ENCODE measurements at places on chromosomes 4 and X.

- DNase-seq: no peak
Observed at GRCh38 chrX:153744210-153745066, 19.6 kb upstream of the PLXNB3 start.

GRCh38 chrX:47272013-47272408 is 39.2 kb downstream of the USP11 start:
- no peak for DNase-seq

- no peak for DNase-seq
Observed at GRCh38 chr4:185875316-185875907, 63.4 kb upstream of the SORBS2 start.

GRCh38 chr4:56748271-56748670 is 67.2 kb upstream of the HOPX start:
- no peak for DNase-seq

DNA sequence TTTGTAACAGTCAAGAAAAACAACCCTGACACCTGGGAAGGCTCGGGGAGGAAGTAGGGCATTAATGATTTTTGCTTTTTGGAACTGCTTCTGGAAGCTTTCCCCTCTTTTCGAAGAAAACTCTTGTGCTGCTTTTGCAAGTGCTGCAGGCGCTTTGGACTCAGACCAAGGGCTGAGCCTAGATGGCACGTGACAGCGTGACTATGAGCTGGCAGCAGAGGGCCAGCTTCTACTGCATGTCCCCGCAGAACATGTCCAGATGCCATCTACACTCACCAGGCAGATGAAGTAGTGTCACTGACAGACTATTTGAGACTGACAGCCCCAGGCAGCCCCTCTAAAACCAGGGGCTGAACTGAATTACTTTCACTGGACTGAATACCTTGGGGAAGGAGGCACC is 6.2 kb downstream of the NR0B1 start:
- no peak for DNase-seq

DNA sequence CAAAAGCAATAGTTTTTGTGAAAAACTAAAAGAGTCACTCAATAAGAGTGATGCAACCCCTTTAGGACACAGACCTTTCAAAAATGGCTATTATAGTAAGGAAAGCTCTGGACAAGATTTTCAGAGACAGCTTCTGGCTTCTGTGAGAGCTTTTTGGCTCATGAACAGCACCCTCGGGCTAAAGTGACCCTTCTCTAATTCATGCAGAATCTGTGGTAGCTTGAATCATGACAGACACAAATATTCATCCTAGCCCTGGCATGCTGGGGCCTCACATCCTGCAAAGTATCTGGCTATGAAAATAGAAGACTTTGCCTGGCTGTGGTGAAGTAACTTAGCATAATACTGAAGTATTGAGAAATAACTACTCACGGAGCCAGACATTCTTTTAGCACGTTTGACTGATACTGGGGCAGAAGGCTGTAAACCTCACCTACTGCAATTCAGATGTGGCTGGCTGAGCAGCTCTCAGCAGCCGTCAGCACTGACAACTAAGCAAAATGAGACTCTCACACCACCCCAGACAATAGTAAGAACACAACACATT is 327.3 kb downstream of the MAPK10 start:
- no peak for DNase-seq

GRCh38 chrX:67543818-67544217 is at the start of gene AR:
AR (plus strand) TSS chrX:67544021; CDS start chrX:67545147, 1,126 bp downstream.
- no peak for DNase-seq

DNA sequence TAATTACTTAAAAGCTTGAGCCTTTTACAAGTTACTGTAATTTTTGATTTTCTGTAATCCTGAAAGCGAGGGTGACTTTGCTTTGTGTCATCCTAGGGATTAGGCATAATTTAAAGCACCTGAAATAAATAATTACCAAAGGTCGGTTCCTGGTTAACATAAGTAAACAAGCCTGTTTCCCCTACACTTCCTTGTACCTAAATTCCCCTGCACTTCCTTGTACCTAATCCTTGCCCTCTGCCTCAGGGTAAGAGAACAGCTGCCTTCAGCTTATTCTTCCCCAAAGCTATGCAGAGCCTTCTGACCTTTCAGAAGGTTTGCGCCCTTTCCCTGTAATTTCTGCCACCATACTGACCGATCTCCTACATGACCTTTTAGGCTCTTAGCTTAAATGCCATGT is 166.1 kb upstream of the PDE5A start:
- no peak for DNase-seq

- DNase-seq: no peak
Observed at GRCh38 chr4:124414276-124415040, 298.1 kb downstream of the ANKRD50 start.

- DNase-seq: no peak
Observed at GRCh38 chr4:146407669-146408084, 114.1 kb downstream of the SLC10A7 start.

DNA sequence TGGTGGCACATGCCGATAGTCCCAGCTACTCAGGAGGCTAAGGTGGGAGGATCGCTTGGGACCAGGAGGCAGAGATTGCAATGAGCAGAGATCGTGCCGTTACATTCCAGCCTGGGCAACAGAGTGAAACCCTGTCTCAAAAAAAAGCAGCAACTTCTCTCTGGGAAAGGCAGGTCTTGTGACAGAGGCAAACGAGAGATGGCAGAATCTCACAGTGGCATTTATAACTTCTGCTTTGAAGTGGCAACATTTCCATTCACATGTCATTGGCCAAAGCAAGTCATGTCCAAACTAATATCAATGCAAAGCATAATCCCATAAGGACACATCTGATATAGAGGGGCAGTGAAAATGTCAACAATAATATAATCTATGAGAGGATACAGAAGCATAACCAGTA is 79.8 kb downstream of the PPEF2 start:
- DNase-seq: no peak

DNA sequence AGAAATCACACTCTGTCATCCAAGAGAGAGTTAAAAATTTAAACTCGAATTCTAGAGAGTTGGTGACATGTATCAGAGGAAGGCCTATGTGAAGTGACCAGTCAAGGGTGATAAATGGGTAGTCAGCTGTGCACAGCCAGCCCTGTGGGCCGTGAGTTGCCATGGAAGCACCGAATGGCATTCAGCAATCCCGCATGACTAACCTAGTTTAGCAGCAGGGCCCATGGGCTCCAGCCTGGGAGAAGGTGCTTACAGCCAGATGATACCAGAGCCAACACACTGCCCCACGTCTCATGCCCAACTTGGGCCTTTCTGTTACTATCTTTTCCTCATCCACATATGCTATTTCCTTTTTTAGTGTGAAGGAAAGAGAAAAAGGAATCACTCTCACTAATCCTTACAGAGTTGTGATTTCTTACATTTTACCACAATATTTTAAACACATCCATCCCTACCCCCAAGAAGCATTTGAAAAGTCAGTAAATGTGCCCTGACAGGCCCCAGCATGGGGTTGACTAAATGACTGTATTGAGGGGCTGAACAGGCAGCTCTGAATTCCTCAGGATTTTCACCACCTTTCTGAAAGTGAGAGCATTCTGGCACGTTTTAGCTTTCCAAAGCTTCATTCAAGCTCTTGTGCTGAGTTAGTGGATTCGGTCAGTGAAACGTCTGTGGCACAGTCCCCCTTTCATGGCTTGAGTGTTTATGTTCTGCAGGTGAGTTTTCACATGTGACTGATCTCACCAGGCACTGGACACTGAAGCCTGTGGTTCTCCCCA is 104.2 kb downstream of the AFF1 start:
- no peak for DNase-seq

DNA sequence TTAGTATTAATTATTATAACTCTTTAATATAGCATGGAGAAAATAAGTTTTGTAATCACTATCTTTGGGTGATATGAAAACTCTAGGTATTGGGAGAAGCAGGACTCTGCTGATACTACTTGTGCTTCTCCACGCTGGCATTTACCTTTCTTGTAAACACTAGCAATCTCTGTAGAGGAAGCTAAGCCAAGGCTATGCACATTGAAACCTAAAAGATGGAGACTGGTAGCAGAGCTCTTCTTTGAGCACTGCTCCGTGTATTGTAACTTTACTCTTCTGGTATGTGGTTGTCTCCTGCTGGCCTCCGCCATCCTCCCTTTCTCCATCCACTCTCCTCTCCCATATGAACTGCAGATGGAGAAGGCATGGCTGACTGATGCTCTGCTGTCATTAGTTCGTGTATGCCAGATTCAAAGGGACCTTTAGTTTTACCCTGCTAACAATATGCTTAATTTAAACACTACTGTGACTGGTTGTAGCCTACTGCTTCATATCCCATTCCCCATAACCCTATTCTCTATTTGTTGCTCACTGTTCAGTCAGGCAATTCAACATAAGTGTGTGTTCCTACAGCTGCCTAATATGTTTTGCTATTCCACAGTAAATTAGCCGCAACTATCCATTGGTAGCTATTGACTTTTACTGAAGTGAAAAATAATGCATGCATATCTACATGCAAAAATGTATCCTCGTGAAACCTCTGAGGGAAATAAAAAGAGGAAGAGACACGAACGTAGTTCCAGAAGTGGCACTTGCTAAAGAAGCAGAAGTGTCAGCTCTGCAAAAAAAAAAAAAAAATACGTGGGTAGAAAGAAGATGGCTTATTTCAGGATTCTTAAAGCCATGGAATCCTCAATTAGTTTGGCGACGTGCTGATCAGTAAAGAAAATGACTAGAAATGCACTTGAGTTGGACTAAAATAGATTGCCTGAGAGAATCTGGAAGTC is 55.6 kb upstream of the CCSER1 start:
- DNase-seq: no peak

GRCh38 chrX:112662559-112663427 is 16.9 kb downstream of the LHFPL1 start:
- DNase-seq: no peak

- no peak for DNase-seq
Observed at GRCh38 chr4:126071346-126072333, 756.9 kb downstream of the FAT4 start.

GRCh38 chr4:39406763-39407583 is at the start of gene KLB:
KLB (plus strand) TSS chr4:39406930; CDS start chr4:39406950, 20 bp downstream.
- no peak for DNase-seq

DNA sequence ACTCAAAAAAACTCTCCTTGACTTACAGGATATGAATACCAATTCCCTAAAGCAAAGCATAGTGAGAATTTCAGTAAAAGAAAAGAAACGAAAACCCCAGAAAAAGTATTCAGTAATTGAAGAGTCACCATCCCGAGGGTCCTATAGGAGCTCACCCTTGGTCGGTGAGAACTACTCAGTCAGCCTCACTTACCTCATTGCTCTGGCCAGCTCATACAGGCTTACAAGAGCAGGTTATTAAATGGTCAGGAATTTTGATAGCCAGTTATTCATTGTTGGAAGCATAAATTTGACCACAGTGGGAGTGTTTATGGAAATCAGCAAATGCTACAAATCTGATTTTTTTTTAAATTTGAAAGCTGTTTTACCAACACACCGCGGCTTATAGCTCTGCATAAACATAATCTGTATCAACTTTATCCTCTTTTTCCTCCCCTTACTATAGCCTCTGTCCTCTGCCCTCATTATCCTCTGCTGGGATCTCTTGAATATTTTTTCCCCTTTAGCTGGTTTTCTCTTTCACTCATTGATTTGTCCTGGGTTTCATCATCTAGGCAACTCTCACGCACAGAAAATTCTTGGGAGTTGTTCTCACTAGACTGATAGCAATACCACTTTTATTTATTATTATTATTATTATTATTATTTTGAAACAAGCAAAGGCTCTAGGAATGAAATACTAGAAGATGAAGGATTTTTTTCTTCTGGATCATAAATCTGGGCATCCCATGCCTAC is 11.0 kb upstream of the CXCL2 start:
- no peak for DNase-seq

DNA sequence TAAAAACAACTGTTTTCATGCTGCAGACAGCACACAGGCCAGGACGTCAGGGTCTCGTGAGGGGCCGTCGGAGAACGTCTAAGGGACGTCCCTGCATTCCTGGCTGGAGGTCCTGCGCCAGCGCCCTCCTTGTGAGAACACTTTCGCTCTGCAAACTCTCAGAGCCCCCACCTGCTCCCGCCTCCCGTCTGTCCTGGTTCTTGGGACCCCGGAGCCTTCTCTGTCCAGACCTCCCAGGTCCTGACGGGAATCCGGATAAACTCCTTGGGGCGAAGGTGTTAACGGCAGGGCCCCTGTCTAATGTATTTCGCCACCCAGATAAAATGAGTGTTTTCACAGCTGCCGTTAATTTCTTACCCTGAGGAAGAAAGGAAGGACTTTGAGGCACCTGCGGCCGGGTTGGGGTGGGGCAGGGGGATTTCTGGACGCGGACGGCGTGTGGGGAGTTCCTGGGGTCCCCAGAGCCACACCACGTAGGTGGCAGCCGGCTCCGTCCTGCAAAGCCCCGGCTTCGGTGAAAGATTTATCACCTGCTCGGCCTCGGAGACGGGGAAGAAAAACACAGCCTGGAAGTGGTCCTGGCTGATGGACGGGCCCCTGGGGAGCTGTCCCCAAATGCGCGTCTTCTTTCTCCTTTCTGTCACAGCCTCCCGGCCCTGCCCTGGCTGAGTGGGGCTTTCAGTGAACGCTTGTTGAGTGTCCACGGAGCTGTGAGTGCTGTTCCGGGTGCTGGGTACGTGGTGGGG is 35.1 kb upstream of the PPP2R3B start:
- no peak for DNase-seq

- no peak for DNase-seq
Observed at GRCh38 chr4:83585982-83586508, 50.1 kb downstream of the GPAT3 start.

GRCh38 chr4:25904748-25905082 is 9.3 kb upstream of the SMIM20 start:
- no peak for DNase-seq

DNA sequence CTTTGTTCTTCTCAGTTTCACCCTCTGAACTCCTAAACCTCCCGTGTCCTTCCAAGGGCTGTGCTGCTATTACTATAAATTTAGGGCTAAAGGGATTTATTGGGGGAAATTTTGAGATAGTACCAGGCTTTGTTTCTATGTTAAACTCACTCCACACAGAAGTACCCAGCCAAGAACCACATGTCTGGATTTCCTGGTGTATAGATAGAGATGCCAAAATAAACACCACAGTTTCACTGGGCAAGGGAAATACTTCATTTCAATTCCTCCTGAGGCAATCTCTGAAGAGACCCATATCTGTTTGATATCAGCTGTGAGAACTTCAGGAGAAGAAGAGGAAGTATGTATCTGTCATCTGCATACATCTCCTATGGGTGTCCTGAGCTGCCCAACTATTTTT is 21.7 kb upstream of the CLNK start:
- no peak for DNase-seq

- peak; percentile 29 for DNase-seq
Observed at GRCh38 chr4:1043651-1044468, 32.4 kb downstream of the FGFRL1 start.

- DNase-seq: no peak
Observed at GRCh38 chrX:121949041-121949760, 901.8 kb downstream of the GLUD2 start.

DNA sequence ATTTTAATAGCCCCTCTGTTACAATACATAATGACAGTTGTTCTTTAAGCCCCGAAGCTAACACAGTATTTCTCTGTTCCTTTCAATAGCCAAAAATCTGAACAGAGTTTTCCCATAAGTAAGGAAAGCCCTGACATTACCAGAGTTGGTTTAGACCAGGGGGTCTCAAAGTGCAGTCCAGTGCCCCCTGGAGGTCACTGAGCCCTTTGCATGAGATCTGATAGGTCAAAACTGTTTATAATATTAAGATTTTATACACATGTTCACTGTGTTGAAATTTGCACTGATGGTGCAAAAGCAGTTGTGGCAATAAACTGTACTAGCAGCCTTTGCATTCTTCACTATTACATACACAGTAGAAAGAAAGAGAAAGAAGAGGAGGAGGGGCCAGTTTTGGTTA is 177.1 kb downstream of the SPANXN3 start:
- DNase-seq: no peak

GRCh38 chrX:149004936-149005335 is 500.2 kb downstream of the IDS start:
- no peak for DNase-seq

GRCh38 chrX:133897593-133898163 is 87.7 kb downstream of the GPC3 start:
- DNase-seq: no peak

Measured in stimulated activated CD4-positive, alpha-beta T cell treated with anti-CD3 and anti-CD28 coated beads, Interleukin-15, amount 100 ng/mL, for 48 hours (primary cell).